HT1080 (cell line): ENCODE measurements at places on chromosomes 12 and 14. TPM values are rescaled to one million over a fixed set of nuclear protein-coding genes. Genes with fewer than 3 reads are reported as not detected.

LIN7A gene
- 1.1 and 1.8 TPM in 2 replicates for total RNA-seq

SELPLG gene
- 1.1 TPM in 1 of 2 replicates, not detected in the other for total RNA-seq

SPIC gene
- total RNA-seq: not detected in 2 replicates

WDHD1 gene
- total RNA-seq: 14.8 and 16.3 TPM in 2 replicates
